ENCODE measurements at places on chromosomes 12 and 14.

DNA sequence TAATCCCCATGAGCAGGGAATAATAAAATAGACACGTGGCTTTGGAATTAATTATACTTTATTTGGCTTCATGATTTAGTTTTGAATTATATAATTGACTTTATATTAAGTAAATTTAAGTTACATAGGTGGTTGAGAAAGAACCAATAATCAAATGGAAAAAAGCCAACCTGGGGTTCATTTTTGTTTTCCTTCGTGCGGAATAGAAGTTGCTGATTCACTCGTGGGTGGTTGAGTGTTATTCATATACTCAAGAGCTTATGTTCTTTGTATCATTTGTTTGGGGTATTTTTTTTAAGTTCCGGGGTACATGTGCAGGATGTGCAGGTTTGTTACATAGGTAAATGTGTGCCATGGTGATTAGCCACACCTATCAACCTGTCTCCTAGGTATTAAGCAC is 58.0 kb downstream of the ZNF664 start:
- no peak for DNase-seq

DNA sequence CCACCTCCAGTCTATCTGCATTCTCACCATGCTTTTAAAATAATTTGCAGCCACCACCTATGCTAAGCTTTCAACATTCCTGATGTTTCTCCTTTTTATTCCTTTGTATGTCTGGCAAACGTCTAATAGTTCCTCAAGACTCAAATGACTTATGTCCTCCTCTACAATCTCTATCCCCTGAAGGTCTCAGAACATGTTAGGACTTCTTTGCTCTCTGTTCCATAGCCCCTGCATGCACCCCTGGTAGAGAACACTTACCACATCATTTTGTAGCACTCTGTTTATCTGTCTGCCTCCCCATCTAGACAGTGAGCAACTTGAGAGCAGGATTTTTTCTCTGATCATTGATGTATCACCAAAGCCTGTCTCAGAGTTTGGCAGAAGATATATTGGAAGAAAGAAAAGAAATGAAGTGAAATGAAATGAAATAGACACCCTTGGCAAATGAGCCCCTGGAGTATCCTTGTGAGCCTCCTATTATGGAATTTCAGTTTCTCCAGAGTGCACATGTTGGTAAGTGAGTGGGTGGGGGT is 1231.2 kb upstream of the FLRT2 start:
- no peak for DNase-seq

DNA sequence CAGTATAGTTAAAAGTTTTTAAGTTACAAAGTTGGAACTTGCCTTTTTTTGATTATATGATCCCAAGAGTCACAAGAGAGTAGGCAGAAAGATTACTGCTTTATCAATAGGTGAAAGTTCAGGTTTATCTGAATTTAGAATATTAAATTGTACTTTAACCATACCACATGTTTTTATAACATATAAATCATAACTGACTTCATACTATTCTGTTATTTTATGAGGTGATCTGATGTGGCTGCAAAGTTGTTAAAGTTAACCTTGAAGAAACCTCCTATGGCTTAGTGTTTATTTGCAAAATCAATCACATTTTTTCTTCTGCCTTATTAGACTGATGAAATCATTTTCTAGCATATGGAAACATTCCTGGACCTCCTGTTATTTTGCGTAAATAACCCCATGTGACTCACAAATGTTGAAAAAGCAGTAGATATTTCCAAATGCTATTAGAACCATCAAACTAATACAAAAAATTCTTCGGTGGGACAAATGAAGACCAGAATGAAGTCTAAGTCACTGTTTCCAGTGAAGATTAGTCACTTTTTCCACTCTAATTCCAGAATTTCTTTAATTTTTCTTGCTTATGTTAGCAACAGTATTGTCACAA is 132.1 kb downstream of the RAD51B start:
- no peak for DNase-seq

DNA sequence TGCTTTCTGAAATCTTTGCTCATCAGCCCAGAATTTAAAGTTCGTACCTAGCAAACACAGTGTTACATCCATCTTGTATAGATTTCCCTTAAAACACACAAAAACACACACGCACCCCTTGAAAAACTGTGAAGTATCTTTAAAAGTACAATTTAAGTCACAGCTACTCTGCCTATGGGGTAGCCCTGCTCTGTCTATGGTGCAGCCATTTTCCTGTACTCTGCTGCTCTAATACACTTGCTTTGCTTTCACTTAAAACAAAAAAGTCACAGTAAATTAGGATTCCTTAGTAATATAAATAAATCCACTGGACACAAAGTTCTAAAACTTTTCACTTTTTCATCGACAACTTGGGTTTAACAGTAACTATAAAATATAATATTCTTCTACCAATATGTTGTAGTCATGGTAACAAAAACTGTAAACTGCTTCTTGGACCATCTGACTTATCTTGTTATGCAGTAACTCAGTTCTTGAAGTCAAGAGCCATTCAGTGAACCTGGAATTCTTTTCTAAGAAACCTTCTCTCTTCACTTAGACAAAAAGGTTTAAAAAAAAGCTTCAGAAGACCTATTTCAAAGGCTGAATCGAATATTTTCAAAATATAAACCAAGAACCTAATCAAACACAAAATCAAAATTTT is 63.5 kb downstream of the MED13L start:
- no peak for DNase-seq

DNA sequence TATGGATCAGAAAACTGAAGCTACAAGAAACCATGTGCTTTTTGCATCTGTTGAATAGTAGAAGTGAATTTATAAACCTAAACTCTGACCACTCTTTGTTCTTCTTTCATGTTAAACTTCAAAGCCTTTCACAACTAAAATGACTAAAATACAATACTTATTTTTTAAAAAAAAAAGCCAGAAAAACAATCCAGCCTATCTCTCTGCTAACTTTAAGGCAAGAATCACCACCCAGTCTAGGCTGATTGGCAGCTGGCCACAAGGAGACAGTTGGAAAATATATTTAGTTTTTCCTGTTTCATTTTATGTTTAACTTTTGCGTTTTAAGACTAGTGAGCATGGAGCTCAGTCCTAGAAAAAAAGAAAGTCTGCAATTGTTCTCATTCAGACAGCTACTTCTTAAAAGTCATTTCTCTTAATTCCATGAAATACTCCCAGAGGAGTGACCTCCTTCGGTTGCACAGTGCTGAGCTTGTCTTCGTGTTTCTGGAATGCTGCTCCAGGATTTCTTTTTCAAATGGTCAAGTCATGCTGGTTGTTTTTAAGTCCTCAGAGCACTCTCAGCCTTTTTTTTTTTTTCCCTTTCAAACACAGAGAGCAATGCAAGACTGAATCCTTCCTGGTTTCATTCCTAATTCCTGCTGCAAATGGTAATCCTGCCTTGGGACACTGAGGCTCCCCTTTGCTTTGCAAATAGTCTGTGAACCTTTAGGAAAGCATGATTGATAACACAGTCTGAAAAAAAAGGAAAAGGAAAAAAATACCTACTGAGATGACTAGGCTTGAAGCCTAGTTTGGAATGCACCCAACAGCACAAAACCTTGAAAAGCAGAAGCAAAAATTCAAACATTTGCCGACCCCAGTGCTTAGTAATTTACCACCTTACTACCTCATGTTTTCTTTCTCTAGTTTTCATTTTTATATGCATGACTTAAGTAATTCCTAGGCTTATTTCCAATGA is 233.3 kb upstream of the DAAM1 start:
- DNase-seq, result no peak

GRCh38 chr14:26594148-26594547 is 3.7 kb downstream of the NOVA1 start:
- no peak for DNase-seq

DNA sequence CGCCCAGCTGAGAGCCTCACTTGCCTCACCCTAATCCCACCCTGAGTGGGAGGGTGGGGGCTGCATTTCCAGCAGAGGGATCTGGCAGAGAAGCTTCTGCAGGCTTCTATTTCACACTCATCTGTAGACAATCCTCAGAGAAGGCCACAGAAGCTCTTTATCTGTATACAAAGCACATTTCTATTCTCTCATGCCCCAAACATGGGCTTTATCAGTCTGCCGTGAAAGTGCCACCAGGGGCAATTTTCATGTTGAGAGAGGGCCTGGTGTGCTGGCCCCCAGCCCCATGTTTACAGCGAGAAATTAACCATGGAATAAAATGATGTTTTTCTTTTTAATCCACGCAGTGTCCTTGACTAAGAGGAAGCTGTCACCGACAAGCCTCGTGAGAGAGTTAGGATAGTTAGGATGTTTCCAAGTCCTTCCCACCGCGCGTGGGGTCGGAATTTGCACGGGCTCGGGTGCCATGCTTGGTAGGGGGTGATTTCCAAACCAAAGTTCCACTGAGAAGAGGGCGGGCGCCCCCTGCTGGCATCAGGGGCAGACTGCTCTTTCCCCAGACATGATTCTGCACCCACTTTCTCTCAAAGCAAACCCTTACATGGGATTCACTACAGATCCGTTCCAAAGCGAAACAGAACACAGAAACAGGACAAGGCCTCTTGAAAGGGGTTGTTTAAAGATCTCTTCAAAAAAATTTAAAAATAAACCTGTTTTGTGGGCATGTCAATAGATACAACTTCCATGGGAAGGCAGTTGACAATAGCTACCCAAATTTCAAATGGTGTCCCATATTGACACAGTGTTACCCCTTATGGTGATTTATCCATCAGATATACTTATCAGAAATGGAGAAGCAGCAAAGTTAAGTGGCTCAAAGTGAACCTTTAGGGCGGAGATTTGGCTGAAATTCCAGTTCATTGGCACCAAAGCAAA is 19.4 kb downstream of the BDKRB1 start:
- DNase-seq, result peak; percentile 55

DNA sequence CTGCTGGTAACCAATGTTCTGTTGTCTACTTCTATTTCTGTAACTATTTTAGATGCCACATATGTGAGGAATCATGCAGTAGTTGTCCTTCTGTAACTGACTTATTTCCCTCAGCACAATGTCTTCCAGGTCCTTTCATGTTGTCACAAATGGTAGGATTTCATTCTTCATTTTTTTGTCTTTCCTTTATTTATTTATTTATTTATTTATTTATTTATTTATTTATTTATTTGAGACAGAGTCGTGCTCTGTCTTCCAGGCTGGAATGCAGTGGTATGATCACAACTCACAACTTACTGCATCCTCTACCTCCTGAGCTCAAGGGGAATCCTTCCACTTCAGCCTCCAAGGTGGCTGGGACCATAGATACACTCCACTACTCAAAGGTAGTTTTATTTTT is 288.2 kb downstream of the PPFIA2 start:
- no peak for DNase-seq

- no peak for DNase-seq
These were observed 25.9 kb upstream of the GPR132 start for GRCh38 chr14:105091054-105091516.

GRCh38 chr12:103558879-103559278 is 28.2 kb upstream of the STAB2 start:
- DNase-seq, result no peak

- DNase-seq, result no peak
These were observed 16.5 kb upstream of the DYRK2 start for GRCh38 chr12:67632005-67632404.

GRCh38 chr12:132638541-132639408 is 20.2 kb downstream of the P2RX2 start:
- DNase-seq, result no peak

GRCh38 chr12:76345569-76345968 is 2.6 kb downstream of the BBS10 start:
- no peak for DNase-seq

GRCh38 chr12:5969974-5970690 is 25.1 kb upstream of the ANO2 start:
- DNase-seq, result no peak

DNA sequence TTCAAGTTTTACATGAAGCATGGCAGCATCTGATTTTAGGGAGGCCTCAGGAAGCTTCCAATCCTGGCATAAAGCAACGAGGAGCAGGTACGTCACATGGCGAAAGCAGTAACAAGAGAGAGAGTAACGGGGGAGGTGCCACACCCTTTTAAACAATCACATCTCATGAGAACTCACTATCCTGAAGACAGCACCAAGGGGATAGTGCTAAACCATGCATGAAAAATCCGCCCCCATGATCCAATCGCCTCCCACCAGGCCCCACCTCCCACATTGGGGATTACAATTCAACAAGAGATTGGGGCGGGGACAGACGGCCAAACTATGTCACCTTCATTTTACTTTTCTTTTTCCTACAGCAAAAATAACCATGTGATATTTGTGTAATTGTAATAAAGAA is 7.2 kb upstream of the MAP3K9 start:
- DNase-seq, result no peak

DNA sequence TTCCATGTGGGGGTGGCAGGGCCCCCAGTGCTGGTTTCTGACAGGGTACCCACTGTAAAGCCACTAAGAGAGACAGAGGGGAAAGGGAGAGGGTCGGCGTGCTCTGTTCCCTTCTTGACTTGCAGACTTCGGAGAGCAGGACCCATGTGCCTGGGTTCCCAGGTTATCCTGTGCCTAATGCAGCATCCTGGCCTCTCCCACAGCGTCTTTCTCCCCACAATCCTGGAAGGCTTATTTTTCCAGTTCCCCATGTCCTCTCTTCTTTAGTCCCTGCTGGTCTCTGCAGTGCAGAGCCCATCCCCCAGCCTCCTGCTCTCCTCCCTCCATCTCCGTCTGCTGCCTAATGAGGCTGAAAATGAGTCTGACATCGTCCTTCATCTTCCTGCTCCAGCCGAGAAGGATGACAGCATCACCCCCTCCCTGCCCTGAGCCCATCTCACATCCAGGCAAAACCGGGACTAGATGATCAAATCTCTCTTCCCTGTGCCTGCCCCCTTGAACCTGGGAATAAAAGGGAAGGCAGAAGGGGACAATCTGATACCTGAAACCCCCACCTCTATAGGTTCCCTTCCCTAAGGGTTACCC is 15.1 kb downstream of the CALCOCO1 start:
- no peak for DNase-seq

GRCh38 chr12:95637010-95637409 is 85.7 kb upstream of the USP44 start:
- no peak for DNase-seq

DNA sequence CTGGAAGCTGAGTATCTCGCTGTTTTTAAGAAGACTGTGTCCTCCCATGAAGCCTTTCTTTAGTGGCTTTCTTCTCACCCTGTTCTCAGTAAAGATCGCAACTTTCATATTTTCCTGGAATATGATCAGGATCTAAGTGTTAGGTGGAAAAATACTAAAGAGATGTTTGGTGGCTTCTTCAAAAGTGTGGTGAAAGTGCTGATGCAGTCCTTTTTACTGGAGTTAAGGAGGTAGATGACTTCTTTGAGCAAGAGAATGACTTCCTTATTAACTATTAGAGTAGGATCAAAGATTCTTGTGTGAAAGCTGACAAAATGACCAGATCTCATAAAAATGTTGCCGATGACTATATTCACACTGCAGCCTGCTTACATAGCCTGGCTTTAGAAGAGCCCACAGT is 141.6 kb downstream of the SLC5A8 start:
- no peak for DNase-seq
